ENCODE measurements at places on chromosomes 16 and 17.

DNA sequence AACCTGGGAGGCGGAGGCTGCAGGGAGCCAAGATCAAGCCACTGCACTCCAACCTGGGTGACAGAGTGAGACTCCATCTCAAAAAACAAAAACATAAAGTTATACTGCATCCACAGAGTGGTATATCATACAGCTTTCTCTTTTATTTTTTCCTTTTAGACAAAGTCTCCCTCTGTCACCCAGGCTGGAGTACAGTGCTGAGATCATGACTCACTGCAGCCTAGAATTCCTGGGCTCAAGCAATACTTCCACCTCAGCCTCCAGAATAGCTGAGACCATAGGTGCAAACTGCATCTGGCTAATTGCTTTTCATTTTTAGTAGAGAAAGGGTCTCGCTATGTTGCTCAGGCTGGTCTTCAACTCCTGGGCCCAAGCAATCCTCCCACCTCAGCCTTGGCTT is 10.0 kb upstream of the COPRS start:
- no peak for DNase-seq

DNA sequence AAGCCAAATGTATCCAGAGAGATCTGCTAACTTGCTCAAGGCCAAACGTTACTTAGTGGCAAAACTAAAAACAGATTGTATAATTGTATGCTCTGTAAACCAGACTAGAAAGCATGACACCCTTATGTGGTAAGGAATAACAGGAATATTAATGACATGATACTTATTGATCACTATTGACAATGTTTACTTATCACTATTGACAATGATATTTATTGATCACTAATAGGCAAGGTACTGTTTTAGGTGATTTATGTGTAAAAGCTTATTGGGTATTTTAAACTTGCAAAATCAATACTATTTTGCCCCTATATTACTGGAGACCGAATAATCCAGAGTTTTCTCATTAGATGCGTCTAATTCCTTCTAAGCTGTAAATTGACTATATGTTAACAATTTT is 985.1 kb downstream of the CDH11 start:
- DNase-seq = no peak

DNA sequence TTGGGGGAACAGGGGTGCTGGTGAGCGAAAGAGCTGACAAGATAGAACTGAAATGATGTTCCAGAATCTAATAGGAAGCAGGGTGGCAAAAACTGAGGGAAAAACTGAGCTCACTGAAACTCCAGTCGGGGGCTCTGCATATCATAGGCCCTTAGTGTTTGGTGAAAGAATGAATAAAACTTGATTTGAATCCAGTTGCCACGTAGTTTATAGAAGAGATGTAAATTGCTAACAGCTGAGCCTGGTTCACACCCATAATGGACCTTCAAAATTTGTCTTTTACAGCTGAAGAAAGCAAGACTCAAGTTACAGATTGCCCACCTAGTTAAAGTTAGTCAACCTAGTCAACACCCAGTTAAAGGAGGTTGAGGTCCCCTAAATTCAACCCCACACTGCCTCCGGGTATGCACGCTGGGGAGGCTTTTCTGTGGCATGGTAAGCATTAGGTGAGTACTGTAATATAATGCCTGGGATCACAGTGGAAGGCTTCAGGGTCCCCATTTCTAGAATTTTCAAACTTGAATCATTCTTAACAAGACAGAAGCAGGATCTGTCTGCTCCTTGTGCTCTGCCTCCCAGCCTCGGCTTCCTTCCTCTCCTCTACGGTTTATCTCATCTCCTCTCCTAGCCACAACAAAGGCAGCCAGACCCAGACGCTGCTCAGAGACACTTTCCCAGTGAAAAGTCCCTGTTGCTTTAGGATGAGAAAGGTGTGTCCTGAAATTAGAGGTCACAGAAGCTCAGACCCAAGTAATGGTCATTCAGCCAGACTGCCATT is 26.9 kb upstream of the SUPT4H1 start:
- DNase-seq = no peak

DNA sequence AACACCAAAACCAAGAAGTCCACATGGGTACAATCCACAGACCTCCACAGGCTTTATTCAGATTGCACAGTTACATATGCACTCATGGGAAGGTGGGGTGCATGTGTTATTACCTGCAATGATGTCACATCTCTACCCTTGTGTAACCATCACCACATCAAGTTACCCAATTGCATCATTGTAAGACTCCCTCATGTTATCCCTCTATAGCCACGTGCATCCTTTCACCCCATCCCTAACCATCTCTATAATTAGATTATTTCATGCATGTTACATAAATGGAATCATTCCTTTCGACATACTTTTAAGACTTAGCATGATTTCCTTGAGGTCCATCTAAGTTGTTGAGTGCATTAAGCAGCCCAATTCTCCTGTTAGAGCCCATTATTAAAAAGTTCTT is 408.2 kb upstream of the C16orf82 start:
- no peak for DNase-seq

GRCh38 chr16:31472709-31473203 is 804 bp downstream of the TGFB1I1 start:
- DNase-seq = no peak

DNA sequence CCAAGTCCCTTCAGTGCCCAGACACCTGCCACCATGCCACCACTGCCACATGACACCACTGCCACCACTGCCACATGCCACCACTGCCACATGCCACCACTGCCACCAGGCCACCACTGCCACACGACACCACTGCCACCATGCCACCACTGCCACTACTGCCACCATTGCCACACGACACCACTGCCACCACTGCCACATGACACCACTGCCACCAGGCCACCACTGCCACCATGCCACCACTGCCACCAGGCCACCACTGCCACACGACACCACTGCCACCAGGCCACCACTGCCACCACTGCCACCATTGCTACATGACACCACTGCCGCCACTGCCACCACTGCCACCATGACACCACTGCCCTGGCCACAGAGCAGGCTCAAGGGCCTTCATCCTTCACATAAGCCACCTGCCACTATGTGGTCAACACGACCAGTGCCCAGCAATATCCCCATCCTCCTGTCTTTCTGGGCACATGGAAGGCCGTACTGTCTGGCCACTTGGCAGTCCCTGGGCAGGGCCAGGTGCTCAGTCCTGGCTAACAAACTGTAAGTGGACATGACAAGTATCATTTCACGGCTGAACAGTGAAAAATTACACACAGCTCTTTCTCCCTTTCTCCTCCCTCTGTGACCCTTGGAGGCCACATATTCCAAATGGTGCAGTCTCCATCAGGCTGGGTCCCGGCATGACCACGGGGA is 33.1 kb downstream of the ABR start:
- DNase-seq = no peak

DNA sequence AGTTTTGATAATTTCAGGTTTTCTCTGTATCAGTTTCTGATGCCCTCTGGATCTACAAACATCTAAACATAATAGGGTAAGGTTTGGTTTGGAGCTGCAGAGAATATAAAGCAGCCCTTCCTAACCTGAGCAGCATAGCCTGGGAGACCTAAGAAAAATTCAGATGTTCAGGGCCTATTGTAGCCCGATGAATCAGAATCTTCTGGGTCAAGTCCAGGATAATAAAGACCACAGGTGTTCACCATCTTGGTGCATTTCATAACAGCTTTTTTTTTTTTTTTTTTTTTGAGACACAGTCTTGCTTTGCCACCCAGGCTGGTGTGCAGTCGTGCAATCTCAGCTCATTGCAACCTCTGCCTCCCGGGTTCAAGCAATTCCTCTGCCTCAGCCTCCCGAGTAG is 19.7 kb upstream of the ARHGAP17 start:
- no peak for DNase-seq

DNA sequence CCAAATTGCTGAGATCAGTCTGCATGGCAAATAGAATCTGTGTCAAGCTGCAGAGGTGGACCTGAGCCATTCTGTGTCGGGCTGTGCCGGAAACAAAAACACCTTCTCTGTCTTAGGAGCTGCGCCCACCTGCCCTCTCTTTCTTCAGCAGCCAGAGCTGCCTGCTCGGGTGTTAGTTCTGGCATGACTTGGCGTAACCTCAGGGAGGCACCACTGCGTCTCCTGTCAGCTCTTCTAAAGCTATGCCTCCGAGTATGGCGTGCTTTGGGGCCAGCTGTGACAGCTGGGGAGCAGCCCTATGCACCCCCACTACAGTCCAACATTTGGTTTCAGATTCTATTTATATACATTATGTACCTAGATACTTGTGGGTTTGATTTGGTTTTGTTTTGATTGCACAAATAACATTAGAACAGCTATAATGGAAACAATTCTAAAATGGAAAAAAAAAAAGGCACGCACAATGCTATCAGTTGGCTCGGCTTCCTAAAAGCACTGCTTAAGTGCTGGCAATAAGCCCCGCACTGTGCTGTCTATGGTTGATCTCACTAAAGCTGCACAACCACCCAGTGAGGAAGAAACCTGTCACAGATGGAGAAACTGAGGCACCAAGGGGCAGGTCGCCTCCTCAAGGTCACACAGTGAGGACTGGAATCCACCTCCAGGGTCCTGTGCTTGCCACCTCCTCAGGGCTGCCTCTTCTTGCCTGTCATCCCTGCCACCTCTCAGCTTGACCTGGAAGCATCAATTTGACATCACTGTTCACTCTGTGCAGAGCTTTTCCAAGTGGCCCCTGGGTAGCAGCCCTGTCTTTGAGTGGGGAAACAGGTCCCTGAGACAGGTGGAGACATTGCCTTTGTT is 18.7 kb upstream of the ADGRG1 start:
- no peak for DNase-seq

DNA sequence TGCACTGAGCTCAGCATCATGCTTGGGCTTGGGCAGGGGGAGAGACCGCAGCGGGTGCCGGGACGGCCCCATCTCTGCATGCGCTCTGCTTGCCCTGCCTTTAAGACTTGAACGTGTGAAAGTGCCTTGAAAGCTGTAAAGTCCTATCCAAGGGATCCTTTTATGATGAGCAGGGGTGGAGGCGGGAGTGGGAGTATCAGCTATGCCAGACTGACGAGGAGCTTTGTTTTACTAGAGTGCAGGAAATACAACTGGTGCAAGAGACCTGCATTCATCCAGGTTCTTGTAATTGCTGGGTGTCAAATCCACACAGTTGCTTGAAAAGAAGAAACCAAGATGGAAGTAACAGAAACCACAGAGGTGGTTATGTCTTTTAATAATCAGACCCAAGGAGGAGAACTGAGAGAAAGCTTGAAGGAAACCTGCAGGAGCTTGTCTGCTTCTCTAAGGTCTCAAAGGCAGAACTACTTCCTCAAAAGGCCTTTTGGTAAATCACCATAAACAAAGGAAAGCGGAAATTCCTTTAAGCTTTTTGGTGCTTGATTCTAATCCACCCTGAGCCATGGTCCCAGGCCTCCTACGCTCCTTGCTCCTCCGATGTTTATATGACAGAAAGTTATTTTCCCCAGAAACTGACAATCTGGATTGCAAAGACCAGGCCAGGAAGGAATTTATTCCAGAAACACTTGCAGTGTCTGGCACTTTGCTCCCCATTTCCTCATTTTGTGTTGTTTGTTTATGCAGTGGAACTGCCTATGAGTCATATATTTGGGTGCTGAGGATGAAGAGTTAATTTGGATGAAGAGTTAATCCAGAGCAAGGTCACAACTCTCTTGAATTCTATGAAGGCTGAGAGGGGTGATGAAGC is 51.3 kb upstream of the FBXO47 start:
- no peak for DNase-seq

DNA sequence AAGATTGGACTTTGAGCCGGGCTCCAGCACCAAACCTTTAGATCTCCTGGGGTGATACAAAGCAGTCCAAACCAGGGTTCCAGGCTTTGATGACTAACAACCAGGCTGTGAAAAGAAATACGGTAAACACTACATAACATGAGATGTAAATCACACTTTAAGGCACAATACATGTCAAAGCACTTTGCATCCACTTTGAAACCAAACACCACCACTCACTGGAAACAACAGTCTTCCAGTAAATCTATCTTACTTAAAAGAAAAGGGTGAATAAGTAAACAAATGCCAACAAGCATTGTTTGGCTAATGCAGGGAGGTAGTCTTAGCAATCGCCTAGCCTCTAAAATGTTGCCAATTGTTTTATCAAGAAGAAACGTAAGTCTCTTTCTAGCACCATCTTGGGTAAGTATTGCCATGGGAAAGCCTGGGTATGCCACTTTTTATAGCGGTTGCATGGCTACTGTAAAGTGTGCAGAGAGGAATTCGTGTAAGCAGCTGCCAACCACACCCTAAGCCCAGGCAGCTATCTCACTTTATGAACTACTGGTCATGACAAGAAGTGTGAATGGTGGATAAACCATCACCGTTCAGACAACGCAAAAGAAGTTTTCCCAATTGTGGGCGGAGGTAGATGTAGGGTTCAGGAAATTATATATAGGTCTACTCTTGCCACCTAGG is 267.4 kb upstream of the PSMD7 start:
- DNase-seq = no peak

DNA sequence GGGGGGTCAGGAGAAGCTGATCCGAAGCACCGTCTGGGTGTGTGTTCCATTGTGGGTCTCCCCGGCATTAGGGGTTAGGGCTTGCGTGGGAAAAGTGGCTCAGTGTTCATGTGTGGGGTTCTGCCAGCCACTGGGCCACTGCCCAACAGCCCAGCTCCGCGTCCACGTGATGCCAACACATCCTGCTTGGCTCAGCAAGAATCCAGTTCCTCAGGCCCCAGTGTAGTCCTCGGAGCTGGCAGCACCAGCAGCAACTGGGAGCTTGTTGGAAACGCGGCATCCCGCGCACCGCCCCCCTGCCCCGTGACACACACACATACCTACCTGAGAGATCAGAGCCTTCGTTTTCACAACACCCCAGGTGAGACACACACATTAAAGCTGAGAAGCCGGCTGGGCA is 18.9 kb downstream of the LGALS9 start:
- no peak for DNase-seq

DNA sequence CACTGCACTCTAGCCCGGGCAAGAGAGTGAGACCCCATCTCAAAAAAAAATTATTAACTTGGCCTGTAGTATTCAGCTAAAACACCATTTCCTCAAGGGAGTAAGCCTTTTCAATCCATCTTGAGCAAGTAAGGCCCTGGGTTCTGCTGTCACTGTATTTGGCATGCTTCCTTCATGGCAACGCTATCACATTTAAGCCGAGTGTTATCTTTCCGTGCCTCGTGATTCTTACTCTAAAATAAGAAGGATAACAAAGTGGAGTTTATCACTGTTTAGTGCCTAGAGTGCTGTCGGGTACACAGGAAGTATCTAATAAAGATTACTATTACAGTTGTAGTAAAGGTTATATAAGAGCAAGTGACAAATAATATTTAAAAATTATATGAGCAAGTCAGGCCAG is 8.8 kb downstream of the VPS53 start:
- DNase-seq = no peak

- no peak for DNase-seq
Measured at GRCh38 chr17:62819511-62820221, 11.6 kb upstream of the MARCHF10 start.

DNA sequence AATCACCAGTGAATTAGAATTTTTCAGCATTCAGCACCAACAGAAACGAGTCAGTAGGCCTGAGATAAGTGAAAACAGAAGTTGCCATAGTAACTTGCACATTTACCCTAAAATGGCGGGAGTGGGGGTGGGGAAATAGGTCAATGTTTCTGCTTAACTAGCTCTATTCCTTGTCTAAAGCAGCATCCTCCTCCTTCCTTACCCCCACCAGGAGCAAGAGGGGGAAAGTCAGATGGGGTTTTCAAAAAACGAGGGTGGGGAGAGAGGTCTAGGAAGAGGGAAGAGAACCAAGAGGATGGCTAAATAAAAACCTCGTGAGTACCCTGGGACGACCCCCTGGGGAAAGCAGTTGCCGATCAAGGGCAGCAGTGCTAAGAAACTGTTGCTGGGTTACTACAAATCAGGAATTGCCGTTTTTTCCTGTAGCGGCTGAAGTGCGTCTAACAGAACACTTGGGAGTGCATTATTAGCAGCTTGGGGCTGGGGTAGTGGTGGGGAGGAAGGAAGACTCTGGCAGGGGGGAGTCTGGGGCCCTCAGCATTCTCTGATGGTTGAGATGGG is 34.4 kb upstream of the MNT start:
- DNase-seq = no peak

Data from stimulated activated CD8-positive, alpha-beta memory T cell treated with anti-CD3 and anti-CD28 coated beads, Interleukin-15, amount 100 ng/mL, for 1 hour (primary cell).